ENCODE measurements at places on chromosomes 13 and 19.

DNA sequence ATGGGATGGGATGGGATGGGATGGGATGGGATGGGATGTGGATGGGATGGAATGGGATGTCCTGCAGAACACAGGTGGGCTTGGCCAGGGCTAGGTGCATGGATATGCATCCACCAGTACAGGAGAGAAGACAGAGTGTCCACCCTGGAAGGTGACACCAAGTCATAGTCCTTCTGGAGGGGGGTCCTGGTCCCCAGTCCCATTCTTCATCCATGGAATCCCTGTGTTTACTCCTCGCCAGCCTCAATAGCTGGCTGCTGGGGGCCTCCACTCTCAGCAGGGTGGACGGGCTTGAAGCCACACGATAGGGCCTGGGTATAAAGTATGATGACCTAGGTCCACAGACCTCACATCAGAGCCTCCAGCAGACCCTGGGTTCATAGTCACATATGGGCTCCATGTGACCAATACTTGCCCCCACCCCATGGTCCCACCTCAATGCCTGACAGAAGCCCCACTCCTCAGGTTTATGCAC lies 40.1 kb downstream of the RFX2 start:
- DNase-seq: peak; percentile 15

DNA sequence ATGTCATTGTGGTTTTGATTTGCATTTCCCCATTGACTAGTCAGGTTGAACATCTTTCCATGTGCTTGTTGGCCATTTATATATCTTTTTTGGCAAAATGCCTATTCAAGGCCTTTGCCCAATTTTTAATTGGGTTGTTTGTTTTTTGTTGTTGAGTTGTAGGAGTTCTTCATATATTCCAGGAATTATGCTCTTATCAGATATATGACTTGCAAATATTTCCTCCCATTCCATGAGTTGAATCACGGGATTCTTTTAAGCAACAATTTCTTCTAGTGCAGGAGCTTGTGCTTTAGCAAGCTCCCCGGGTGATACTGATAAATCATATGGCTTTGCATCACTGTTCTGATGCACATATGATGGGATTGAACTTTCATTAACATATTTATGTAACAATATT lies 47.0 kb upstream of the FLT1 start:
- no peak for DNase-seq

- no peak for DNase-seq
Observed at GRCh38 chr13:100738176-100738855, 63.7 kb upstream of the TMTC4 start.

DNA sequence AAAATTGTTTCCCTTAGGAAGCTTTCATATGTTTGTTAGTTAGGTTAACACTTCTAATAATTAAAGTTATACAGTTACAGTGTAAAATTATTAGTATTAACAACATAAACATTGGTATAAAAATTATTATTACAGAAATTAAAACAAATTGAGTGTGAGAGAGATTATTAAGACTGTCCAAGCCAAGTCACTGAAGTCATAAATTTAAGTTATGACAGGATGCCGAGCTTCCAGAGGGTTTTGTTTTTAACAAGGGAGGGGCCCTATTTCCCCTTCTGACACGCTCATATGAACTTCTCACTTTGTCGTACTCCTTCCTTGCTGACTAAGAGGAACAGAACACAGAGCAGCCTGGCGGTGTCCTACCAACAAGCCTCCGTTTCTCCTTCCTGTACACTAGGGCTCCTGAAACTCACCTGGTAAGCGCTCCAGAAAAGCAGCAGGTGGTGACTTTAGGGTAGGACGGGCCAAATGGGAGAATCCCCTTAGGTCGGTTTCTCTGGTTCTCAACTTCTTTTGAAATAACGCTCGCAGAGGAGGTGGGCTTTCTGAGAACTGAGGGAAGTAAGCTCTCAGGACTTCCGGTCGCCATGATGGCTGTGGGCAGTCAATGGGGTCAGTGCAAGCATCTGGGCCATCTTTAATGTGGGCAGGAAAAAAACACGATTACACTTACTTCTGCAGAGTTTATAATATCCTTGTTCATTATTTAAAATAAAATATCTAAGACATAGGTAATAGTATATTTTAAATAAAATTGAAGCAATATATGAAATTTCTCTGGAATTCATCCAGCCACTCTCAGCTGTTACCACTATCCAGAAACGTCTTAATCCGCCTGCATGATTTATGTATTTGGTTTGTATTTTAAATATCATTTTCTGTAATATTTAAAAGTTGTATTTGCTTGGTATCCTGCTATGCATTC lies at the start of gene CARD8:
Gene CARD8 (minus strand): TSS at position 537 of the 928 bp plus-strand sequence. CDS start 14,892 bp downstream, outside the sequence.
- DNase-seq: peak; percentile 85

- DNase-seq: peak; percentile 93
Observed at GRCh38 chr19:57350877-57351805, at the start of gene ZNF304. Gene ZNF304, plus strand, starts transcription at chr19:57351271. Its CDS starts 394 bp downstream, at chr19:57351665.

All from sciatic nerve (tissue), 2 donors.